ENCODE measurements at places on chromosomes 5 and 9. TPM values are rescaled to one million over a fixed set of nuclear protein-coding genes. Genes with fewer than 3 reads are reported as not detected.

Gene SAXO1
- 0.10 TPM for total RNA-seq

Gene LECT2
- not detected for total RNA-seq

Gene NNT
- total RNA-seq, result 30.6 TPM

Gene SLC1A3
- total RNA-seq, result 3.9 TPM

Gene MIGA2
- total RNA-seq, result 22.7 TPM

Gene PCDHGA12
- total RNA-seq, result 0.10 TPM

Gene SLC45A2
- total RNA-seq, result under 0.01 TPM
